ENCODE measurements at places on chromosomes 7 and 10.

- DNase-seq, result no peak
Observed at GRCh38 chr10:77188000-77188395, 449.6 kb downstream of the KCNMA1 start.

DNA sequence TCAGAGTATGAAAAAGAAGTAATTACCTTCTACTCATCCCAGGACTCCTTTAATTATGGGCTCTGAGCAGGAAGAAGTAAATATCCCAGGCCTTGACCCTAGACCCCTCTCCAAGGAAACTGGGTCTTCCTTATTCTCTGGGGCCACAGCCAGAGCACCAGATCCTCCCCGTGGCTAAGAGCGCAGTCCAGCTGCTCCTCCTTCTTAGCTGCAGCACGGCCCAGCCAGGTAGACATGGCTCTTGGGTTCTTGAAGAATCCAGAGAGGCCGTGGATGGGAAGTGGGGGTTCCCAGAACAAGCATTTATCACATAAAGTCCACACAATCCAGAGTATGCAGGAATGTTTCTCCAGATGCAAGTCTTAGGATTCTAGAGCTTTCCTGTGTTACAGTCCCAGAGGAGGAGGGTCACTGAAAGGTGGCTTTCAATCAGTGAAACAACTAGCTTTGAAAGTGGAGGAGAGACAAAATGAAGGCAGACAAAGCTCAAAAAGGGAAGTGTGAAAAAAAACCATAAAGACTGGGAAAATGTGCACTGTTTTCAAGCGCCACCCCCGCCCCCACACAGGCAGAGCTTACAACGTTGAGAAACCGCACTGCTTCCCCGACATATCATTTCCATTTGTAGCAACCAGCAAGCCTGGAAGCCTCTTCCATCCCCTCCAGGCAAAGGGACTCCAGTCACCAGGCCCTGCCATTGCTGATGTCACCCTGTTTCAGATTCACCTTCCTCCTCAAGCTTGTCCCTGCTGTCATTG, 396.5 kb upstream of the MKI67 start:
- peak; percentile 3 for DNase-seq

DNA sequence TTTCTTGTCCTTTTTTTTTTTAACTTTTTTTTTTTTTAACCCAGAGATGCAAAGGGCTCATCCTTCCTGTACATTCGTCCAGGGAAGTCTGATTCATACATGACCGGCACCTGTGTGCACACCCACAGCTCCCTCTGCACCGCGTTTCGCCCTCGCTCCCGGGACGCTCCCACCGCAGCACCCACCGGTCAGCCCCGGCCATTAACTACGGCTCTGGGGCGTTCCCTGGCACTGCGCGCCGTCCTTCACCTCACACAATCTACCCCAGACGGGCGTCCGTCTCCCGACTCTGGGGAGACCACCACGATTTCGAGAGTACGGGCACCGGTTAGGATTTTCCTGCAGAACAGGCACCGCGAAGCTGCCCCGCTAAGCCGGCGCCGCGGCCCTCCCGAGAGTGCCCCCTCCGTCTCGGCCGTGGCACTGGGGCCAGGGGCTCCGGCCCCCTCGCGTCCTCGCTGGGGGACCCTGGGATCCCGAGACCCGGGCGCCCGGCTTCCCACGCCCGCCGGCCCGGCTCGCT, 452 bp downstream of the ATE1 start:
- DNase-seq, result peak; percentile 24

- DNase-seq, result no peak
Observed at GRCh38 chr7:107551936-107552335, 11.8 kb downstream of the COG5 start.

GRCh38 chr10:29820890-29821461, 186.2 kb upstream of the SVIL start:
- DNase-seq, result no peak

DNA sequence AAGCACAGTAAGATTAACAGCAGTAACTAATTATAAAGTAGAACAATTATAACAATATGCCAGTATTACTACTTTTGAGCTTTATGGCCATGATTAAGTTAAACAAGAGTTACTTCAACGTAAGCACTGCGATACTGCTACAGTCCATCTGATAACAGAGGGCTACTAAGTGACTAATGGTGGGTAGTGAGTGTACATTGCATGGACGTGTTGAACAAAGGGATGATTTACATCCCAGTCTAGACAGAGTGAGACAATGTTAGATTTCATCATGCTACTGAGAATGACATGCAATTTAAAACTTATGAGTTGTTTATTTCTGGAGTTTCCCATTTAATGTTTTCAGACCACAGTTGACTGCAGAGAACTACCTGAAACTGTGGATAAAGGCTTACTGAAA, 45.6 kb downstream of the TPST1 start:
- peak; percentile 46 for DNase-seq

- no peak for DNase-seq
Observed at GRCh38 chr7:3897430-3898372, 596.6 kb downstream of the SDK1 start.

DNA sequence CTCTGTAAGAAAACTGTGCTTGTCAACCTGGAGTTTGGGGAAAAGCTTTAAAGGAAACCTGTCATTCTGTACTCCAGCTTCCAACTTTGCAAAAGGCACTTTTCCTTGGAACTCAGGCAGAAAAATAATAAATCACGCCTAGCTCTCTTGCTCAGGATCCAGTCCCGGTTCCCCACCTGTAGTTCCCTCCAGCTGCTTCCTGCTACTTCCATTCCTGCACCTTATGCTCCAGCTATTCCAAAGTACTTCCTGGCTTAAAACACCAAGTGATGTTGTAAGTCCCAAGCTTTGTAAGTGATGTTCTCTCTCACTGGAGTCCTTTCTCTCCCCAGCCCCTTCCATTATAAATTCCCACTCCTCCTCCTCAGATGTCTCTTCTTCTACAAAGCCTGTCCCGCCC, 98.6 kb downstream of the GRM8 start:
- no peak for DNase-seq

GRCh38 chr7:121002757-121003200, 14.3 kb downstream of the CPED1 start:
- no peak for DNase-seq

DNA sequence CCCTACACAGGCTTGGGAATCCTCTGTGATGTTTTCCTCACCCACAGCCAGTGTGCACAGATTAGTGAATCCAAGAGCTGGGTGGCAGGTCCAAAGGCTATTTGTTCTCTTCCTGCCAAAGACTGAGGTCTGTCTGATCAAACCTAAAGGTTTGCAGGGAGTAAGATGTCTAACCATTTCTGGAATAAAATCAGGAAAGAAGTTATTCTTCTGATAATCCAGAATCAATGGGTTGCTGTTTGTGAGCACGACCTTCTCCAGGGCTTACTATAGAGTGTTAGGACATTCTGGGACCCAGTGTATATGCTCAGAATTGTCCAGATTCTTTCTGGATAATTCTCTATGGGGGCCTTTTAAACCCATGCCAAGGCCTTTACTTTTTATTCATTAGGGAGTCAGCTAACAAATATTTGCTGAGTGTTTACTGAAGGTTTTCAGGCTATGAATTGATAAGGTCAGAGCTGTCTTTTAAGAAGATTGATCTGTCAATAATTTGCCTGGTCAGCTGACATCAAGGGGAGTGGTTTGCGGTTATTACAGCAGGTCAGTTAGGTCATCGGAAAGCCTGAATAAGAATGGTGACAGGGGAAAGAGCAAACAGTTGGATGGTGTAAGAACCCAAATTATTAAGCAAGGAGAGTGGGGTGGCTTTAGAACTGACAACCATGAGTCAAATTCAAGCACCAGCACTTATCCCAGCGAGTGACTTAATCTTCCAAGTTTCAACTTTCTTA, 7.5 kb upstream of the TECTB start:
- no peak for DNase-seq

DNA sequence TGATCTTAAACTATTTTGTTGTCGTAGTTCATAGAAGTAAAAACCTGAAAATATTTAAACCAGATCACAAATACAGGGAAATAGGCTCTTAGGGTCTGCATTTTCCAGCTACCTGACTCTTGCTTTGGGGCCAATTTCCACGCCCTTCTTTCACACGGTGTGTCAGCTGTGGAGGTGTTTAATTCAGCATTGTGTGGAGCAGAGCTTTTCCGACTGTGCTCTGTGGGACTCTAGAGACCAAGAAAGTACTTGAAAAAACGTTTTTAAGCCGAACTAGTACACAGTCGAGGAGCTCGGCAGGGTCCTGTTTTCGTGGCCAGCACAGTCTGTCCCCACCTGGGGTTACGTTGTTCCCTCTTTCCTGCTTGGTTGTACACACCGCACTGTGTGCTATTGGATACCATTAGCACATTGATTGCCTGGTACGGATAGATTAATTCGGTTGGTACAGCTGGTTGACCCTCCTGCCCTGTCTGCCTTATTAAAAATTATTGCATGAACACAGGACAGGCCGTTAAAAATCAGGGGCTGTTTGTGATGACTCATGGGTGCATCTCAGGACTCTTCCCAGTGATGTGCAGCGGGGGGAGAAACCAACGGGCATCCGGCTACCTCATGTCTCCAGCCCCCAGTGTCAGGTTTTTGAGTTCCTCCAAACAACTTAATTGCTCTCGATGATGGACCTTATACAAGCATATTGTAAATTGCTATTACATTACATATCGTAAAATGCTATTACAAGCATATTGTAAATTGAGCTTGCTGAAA, 80.7 kb upstream of the BTBD16 start:
- no peak for DNase-seq

DNA sequence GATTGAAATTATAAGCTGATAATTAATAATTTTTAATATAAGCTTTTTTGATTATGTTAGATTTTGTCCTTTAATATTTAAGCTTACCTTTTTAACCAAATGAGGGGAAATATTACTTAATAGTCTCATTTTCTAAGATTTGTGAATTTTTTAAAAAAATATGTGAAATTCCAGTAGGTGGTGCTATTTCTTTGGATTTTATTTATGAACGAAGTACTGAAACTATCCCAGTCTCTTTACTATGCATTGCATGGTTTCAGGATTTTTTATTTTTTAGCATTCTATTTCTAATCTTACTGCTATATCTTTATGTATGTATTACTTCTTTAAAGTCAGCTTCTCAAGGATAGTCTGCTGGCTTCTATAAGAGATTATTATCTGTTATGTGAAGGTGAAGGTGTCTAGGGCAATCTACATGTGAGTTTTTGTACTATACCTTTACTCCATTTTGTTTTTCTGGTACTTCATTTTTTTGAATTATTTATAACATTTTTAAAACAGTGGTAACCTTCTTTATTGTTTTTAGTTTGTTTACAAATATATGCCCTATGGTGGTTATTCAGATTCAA, 78.3 kb downstream of the ATRNL1 start:
- peak; percentile 81 for DNase-seq

DNA sequence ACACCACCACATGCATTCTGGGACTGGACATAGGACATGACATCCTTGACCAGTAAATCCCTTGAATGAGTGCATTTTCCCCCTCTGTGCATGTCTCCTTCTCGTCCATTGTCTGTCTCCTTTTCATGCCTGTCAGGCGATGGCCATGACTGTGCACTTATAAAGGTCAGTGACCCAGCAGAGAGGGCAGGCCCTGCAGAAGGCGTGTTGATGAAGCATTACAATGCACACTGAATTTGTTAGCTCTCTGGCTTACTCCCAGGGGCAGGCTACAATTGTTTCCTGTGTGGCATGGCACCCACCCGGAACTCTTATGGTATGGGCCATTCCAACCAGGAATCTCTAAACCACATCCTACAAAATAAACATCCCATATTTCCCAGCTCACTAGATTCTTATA, 71.1 kb downstream of the SAMD9 start:
- DNase-seq, result no peak

DNA sequence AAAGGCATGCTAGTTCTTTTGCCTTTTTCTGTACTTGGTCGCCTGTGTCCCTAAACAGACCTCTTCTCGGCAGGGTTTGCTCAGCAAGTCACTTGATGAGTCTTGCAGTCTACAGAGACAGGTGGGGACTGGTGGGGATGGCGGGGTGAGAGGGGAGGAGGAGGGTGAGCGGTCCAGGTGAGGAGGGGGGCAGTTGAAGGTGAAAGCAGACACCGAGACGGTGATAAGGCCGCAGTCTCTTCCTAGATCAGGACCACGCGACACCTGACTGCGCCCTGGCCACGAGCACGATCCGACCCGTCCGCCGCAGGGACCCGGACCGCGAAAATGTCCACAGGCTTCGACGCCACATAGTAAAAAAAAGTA, 566 bp downstream of the ASNS start:
- no peak for DNase-seq

GRCh38 chr7:20199015-20199737, 18.0 kb downstream of the MACC1 start:
- DNase-seq, result peak; percentile 91

DNA sequence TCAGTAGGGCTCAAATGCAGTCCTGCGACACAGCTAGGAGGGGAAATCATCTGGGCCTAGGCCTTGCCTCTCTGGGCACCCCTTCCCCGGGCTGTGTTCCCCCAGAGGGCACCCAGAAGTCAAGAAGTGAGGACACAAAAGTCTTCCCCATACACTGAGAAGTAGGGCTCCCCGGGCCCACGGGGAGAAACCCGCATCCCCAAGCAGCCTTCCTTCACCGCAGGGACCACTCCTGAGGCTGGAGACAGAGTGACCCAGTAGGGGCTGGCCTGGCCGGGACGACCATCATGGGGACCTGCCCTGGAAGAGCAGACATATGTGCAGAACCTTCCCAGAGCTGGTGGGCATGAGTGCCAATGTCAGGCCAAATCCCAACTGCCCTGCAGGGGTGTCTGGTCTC, 163.5 kb downstream of the GFRA1 start:
- DNase-seq, result no peak
